ENCODE measurements at places on chromosomes 1 and 21. TPM values are rescaled to one million over a fixed set of nuclear protein-coding genes. Genes with fewer than 3 reads are reported as not detected.

DNA sequence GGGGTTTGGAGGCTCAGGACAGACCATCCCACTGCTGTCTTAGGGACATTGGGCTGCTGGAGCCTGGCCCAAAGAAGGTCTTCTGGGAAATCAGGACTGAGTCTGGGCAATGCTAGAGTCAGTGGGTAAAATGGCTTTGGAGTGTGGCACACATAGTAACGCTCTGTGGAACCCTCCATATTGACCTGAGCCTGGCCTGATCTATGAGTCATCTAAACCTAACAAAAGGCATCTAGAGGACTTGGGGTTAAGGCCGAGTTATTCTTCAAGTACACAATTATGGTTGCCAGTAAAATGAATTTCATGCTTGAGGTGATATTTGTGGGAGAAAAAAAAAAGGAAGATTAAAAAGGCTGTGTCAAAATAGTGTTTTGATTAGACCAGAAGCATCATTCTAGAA lies 77.7 kb downstream of the ST6GALNAC5 start:
- DNase-seq: no peak

Gene PRAMEF6
- not detected for total RNA-seq

DNA sequence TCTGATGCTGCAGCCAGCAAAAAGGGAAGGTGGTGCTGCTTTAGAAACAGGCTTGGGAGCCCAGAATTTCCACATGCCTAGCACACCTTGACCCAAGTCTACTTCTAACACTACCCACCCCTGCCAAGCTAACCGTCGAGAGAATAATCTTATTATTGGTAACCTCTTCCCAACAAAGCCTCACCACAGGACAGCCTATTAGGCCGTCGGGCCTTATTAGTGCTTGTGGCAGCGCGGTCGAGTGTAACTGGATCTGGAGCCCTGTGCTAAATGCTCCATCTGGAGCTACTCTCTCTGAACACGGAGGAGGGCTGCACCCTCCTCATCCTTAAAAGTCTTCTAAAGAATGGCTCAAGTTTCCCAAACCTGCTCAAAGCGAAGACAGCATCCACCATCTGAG lies 165.5 kb upstream of the NFIA start:
- no peak for DNase-seq

GRCh38 chr1:172239901-172240300 lies 180.6 kb upstream of the C1orf105 start:
- DNase-seq: no peak

DNA sequence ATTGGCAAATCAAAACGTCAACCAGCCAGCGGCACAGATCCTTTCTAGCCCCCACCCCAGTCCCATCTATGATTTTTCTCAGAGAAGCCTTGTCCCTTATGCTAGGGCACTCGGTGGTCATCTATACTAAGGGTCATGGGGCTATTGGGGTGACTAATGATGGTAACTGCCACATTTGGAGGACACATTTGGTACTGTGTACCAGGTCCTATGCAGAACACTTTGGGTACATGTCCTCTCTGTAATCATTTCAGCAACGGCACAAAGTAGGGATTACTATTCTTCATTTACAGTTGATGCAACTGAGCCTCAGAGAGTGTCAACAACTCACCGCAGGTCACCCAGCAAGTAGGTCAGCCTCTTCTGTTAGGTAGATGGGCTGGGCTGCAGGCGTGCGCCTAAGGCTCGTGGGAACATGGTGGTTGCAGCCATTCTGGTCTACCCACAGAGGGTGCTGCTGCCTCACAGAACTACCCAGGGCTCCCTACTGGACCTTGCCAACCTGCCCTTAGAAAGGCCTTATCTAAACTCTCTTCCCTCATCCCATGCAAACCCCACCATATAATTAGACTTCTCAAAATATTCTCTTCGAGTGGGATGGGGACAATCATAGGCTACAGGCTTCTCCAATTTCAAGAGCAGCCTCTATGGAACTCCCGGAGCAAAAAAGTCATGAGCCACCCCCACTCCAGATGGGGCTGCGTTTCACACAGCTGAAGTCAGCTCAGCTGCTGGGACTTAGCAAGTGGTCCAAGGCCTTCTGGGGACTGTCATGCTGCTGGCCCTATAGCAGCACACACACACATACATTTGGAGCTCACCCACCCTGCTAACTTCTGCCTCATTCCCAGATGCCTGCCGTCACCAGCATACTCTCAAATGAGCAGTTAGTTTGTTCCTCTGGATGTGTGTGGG lies 5.8 kb upstream of the SDHB start:
- peak; percentile 62 for DNase-seq

All from aorta (tissue), 5 donors.